Mesothelial cell of epicardium (in vitro differentiated cells): ENCODE measurements at places on chromosomes 7 and 10.

DNA sequence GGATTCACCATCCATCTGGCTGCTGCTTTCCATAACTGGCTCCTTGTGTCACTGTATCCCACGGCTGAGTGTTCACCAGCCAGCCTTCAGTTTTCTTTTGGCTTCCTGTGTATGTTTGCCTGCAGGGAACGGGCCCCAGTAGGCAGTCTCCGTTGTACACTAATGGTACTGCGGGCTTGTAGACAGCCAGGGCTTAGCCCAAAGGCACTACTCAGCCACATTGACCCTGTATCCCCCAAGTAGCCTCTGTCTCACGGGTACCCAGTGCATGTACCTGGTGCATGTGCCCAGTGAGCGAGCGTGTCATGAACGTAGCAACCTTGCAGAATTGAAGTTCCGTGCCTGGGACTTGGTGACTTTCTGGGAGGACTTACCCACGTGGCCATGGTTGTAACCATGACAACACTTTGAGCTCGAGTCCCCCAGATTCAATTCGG is 6.1 kb downstream of the PFKFB3 start:
- DNase-seq: no peak

DNA sequence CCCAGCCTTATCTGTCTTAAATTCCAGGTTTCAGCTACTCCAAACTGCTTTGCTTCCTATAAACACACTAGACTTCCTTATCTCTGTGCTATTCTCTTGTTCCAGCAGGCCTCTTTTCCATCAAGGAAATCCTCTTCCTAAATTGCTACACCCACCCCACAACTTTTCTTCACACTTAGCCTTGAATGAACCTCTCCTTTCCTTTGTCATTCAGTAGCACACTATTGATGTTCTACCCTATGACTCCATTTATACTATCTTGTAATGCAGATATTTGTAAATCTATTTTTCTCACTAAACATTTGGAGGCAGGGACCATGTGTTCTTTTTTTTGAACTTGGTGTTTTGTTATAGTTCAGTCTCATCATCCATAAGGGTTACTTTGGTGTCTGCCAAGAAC is 3.7 kb downstream of the SLC16A9 start:
- DNase-seq: no peak

- no peak for DNase-seq
These were observed 90.0 kb downstream of the C1GALT1 start for GRCh38 chr7:7272294-7272693.

DNA sequence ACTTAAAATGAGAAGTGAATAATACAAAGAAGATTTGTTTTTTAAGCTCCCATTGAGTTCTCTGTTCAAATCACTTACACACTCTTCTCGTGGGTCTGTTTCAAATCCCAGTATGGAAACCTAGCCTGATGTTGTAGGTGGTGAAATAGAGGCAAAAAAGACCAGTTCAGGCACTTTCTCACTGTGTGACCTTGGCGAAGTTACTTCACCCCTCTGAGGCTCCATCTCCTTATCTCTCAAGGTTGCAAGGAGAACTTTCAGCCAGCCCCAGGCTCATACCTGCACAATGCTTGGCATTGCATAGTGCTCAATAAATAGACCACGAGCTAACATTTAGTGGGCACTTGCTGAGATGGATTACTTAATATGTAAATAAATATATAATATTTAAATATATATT is 90.1 kb downstream of the PRLHR start:
- no peak for DNase-seq

- DNase-seq: no peak
These were observed 569.7 kb upstream of the MKI67 start for GRCh38 chr10:128695931-128696330.

DNA sequence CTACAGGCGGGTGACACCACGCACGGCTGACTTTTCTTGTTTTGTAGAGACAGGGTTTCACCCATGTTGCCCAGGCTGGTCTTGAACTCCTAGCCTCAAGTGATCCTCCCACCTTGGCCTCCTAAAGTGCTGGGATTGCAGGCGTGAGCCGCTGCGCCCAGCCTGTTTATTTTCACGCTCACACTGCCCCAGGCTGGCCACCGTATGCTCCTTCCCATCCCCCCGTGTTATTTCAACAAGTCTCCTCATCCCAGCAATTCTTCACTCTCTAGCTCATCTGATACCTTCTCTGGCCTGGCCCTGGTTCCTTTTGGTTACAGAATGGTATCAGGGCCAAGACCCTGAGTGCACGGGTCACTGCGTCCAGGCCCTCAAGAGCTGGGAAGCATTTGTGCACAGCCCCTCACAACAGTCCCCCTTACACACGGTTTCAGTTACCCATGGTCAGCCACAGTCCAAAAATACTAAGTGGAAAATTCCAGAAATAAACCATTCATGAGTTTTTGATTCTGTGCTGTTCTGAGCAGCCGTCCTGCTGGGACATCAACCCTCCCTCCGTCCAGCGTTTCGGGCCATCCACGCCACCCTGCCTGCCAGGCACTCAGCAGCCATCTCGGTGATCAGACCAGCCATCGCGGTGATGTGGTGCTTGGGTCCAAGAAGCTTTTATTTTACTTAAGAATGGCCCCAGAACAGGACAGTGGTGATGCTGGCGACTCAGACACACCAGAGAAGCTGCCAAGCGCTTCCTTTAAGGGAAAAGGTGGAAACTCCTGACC is 8.9 kb downstream of the COX19 start:
- DNase-seq: no peak

DNA sequence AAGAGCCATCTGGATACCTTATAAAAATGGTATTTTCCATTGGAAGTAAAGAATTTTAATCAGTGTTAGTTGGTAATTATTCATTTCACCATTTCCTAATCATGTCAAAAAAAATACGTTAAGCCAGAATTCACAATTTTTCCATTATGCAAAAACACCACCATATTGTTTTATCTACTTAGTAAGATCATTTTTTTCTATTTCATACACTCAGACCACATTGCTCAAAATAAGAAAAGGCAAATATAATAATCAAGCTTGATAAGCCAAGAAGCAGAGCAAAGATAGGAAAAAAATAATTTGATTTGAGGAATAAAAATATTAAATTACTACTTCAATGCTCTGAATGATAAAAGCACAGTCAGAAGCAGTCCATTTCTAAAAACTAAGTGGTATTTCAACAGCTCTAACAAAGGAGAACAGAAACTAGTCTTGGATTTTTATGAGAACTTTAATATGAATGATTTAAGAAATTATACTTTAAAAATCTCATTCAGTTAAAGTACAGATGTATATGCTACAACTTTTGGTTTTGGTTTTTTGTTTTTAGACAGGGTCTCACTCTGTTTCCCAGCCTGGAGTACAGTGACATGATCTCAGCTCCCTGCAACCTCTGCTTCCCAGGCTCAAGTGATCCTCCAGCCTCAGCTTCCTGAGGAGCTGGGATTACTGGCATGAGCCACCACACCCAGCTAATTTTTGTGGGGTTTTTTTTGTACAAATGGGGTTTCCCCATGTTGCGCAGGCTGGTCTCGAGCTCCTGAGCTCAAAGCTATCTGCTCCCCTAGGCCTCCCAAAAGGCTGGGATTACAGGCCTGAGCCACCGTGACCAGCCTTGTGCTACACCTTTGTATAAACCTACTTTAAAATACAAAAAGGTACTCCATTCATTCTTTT is 46.6 kb downstream of the LRRN3 start:
- no peak for DNase-seq

GRCh38 chr7:154167051-154167450 is 114.9 kb downstream of the DPP6 start:
- no peak for DNase-seq

- peak; percentile 25 for DNase-seq
These were observed 625 bp downstream of the IPMK start for GRCh38 chr10:58266826-58267712.

DNA sequence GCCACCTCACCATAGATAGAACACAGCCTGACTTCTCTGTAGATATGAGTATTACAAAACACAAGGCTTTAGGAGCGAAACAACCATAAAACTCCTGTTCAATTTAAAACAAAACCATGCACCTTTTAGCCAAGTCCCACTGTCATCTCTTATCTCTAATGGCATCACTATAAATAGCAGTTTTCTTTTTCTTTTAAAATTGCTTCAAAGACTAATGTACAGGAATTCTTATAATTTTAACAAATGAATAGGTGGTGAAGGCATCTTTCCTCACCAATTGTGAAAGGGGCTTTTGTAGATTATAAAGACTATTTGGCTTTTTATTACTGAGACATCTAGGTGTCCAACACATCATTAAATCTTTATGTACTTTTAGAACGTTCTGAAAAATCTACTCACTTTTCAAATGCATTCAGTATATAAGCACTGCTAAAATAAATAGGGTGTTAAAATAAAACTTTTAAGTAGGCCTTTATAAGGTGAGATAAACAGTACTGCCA is 205.7 kb upstream of the GRM3 start:
- no peak for DNase-seq

DNA sequence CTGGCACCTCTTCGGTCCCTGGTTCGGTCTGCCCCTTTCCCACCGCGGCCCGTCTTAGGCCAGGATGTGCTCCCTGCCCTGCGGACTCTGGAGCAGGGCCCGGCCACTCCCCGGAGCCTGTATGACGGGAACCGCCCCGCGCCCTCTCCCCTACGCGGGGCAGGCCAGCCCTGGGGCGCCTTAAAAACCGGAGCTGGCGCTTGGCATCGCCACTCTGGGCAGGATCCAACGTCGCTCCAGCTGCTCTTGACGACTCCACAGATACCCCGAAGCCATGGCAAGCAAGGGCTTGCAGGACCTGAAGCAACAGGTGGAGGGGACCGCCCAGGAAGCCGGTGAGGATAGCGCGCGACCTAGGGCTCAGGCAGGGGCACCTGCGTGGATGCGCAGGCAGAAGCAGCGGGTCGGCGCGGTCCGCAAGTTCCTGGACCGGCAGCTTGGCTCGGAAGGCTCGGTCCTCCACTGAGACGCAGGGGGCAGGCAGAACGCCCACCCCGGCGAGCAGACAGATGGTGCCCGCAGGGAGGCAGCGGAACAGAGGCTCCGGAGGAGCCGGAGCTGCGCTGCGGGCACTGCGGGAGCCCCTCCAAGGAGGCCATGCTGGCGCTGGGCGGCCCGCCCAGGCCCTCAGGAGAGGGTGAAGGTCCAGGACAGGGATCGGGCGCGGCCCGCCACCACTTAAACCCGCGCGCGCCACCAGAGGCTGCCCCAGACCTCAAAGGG is at the start of gene ADIRF:
ADIRF (plus strand) TSS at position 212 of the 723 bp plus-strand sequence; CDS start at position 275, 63 bp downstream.
- no peak for DNase-seq

DNA sequence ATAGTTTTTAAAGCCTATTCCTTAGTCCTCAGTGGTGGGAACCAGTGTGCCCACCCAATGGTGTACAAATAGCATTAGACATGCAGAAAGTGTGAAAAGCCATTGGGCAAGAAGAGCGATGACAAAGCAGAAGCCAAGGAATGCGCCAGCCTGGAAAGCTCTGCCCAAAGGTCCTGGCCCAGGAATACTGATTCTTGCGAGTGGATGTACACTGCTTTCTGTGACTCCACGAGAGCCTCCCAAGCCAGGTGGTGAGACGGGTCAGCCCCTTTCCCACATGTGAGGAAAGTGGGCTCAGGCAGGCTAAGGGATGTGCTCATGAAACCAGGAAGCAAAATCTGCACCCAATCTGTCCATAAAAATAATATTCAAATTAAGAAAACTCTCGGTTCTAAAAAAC is 106.6 kb downstream of the ADCY1 start:
- DNase-seq: no peak

GRCh38 chr7:140674899-140675701 is 2.4 kb downstream of the ADCK2 start:
- no peak for DNase-seq

GRCh38 chr10:90993340-90993739 is 72.5 kb upstream of the ANKRD1 start:
- no peak for DNase-seq

GRCh38 chr7:148919859-148920258 is 35.8 kb upstream of the EZH2 start:
- DNase-seq: no peak

DNA sequence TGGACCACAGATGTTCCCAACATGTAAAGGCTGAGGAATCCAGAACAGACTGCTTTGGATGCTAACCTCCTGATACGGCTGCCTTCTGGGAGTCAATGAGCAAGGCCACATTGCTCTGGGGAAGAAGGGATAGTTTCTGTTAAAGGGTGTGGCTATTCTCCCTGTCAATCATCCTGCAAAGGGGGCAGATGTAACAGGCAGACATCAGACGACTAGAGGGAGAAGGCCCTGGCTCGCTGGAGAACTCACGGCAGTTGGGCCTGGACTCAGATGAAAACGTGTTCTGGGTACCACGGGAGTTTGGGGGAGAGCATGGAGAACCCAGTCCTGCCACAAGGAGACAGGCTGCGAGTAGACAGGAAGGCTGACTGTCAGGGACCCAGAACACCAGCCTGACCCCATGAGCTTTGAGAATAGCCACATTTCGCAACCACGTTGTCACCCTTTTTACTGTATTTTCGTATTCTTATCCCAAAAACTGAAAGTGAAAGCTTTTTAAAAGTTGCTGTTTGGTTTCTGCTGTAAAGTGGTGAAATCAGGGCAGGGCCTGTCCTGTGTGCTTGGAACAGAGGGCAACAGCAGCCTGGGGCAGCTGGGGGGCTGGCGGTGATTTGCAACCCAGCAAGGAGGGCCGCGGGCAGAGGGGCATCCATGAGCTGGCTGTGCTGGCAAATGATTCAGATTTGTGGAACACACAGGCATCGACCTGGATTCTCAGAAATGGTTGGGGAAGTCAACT is 95.3 kb downstream of the MYOF start:
- no peak for DNase-seq

DNA sequence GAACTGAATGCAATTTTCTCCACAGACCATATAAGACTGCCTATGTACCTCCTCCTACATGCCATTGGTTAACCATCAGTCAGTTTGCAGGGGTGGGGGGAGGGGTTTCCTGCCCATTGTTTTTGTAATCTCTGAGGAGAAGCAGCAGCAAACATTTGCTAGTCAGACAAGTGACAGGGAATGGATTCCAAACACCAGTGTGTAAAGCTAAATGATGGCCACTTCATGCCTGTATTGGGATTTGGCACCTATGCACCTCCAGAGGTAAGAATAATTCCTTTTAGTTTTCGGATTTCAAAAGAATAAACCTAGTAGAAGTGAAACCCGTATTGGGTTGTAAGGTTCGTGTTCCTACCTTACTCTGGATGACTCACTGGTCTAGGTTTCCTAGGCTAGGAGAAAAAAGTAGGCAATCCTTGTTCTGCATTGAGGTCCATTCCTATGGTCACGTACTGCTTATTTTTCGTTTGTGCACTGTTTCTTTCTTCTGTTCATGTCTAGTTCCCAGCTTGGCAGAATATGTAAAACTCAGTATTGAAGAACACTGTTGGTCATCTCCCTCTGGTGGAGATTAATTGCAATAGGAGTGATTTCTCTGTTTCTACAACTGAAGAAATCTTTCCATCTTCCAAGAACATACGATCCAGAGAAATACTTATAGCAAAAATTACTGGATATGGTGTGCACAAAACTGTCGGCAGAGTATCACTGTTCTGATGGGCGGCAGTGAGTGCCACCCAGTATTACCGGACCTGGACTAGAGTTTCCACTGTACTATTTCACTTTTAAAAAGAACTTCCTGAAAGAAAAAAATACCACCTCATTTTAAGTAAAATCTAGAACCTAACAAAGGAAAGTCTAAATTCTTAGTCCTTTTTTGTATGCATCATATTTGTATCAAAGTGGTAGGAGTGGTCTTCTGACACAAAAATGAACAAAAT is at the start of gene AKR1C3:
AKR1C3 (plus strand) TSS at position 150 of the 941 bp plus-strand sequence; CDS start at position 181, 31 bp downstream.
- no peak for DNase-seq
